ENCODE measurements at places on chromosomes 16 and 17.

GRCh38 chr17:58995247-58995940, 111.3 kb downstream of the TRIM37 start:
- no peak for DNase-seq

GRCh38 chr17:67043283-67043682, 1.1 kb upstream of the CACNG1 start:
- DNase-seq = no peak

- DNase-seq = no peak
Measured at GRCh38 chr16:65406116-65406515, 284.3 kb upstream of the CDH11 start.

- DNase-seq = no peak
Measured at GRCh38 chr17:45413498-45413923, 19.2 kb downstream of the ARHGAP27 start.

DNA sequence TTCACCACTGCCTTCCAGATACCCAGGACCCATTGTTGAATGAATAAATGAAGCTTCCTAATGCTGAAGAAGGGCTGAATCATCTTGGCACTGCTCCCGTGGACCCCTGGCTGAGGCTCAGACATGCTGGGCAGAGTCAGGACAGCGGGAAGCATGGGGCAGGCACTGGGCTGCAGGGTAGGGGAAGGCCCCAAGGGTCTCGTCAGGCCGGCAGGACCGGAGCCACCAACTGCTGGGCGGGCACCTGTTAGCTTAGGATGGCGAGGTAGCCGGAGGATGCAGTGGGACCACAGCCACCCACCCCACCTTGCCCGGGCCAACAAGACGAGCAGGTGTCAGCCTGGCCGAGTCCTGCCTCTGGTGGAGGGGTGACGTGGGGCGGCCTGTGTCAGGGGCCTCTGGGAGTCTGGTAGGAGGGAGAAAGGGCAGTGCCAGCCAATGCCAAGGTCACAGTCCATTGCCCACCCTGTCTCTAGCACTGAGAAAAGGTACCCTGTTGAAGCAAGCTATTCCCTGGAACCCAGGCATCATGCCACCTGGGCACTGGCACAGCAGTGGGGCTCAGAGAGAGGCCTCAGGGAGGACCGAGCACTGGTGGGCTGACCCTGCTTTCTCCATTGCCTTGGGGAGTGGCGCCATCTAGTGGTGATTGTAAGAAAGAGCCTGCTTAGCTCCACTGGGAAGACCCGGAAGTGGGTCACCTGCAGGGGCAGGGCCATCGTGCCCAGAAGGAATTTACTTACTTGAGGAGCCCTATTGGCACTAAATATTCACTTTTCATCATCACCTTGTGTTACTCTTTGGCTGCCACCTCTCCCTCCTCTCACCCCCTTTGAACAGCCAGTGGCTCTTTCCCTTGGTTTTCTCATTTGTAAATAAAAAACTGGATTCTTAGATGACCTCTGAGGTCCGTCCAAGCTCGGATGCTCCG, 3.0 kb upstream of the DLX3 start:
- peak; percentile 70 for DNase-seq

GRCh38 chr16:71276589-71277334, 12.4 kb downstream of the CMTR2 start:
- no peak for DNase-seq

Measured in NCI-H2081 treated with DMSO at 0.1 percent for 48 hours (cell line).